ENCODE measurements at places on chromosomes 2 and 18. TPM values are rescaled to one million over a fixed set of nuclear protein-coding genes. Genes with fewer than 3 reads are reported as not detected.
A peak's percentile ranks its signal among the peaks of the same experiment; 100 is the strongest.

The GKN2 gene
- total RNA-seq = not detected

- DNase-seq = no peak
Measured at GRCh38 chr2:57105694-57106093, 921.9 kb downstream of the CCDC85A start.

GRCh38 chr2:74119912-74120825 is 27.5 kb downstream of the BOLA3 start:
- peak; percentile 89 for DNase-seq

GRCh38 chr2:227447606-227448005 is 24.4 kb upstream of the AGFG1 start:
- no peak for DNase-seq

GRCh38 chr2:176370467-176371171 is 101.4 kb downstream of the MTX2 start:
- peak; percentile 32 for DNase-seq

- peak; percentile 55 for DNase-seq
Measured at GRCh38 chr2:178796079-178796677, 11.0 kb downstream of the TTN start.

- DNase-seq = no peak
Measured at GRCh38 chr18:50791599-50792438, 28.0 kb downstream of the MRO start.

DNA sequence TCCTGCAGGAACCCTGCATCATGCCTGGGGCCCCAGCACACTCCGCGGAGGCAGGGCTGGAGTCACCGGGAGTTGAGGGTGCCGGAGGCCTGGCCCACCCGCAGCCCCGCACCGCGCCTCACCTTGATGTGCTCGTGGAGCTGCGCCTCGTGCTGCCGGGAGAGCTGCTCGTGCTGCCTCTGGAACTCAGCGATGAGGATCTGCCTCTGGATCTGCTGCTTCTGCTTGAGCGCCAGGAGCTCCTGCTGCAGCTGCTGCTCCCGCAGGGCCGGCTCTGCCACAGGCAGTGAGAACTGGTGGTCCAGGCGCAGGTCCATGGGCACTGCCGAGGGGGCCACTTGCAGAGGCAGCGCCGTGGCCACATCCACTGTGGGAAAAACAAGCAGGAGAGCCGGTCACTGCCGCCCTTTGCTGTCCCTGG is 211.1 kb downstream of the HDAC4 start:
- DNase-seq = no peak

DNA sequence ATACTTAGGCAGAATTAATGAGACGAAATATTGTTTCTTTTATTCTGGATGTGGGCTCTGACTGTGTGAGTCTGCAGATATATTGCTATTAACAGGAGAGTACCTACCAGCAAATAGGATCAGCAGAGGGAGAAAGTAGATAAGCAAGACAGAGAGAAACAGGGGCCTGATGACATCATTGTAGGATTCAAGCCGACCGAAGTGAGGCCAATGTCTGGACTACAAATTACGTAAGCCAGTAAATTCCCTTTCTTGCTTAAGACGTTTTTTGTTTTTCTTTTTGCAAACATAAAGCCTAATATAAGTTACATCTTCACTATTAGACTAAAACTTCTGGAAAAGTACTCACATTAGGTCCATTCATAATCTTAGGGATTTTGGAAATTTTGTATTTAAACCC is 21.4 kb upstream of the PTPRM start:
- DNase-seq = no peak

DNA sequence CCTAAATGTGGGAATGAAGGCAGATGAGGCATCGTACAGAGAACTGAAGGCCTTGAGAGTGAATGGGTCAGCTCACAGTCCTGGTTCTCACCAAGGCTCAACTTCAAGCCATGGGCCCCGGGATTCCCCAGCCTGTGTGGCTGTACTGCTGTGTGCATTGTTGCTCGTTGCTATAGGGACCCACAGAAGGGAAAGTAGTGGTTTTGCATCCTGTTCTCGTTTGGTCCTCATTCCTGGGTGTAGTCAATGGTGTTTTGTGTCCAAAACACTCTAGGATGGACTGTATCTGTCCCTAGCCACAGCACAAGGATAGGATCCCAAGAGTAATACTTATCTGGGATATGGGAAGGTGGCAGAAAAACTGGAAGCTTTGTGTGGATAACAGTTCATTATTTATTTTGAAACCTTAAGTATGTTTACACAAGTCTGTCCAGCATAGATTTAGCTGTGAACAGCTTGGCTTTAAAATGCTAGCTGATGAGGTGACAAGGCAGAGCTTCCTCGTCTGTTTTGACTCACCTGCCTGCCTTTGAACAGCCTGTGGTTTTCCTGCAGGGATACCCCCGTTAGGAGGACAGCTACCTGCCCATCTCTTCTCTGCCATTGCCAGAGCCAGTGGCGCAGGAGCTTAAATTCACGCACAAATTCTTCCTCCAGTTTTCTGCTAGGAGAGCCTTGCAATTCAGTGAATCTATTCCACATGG is 85.0 kb downstream of the WDSUB1 start:
- DNase-seq = no peak
